ENCODE measurements at places on chromosomes 12 and 14.

- DNase-seq = no peak
Observed at GRCh38 chr12:57029457-57029856, 13.1 kb upstream of the TAC3 start.

DNA sequence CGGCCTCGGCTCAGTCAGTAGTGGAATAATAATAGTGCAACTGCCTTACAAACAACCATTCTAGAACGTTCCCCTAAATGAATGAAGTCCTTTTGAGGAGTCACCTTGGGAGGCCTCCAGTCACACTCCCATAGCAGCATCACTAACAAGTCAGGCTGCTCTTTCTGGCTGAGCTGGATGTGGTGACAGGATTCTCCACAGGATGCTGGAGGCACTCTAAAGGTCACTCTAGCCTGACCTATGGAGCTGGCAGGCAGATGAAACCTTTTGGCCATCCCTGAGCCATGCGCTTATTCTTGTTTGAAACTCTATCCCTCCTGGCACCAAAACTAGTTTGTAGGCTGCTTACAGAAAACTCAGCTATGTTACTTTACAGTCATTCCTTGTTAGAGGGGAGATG, 17.9 kb upstream of the TFCP2 start:
- no peak for DNase-seq

GRCh38 chr12:122724641-122725243, 5.9 kb downstream of the HCAR1 start:
- DNase-seq = no peak

- no peak for DNase-seq
Observed at GRCh38 chr14:77580964-77581505, 35.4 kb downstream of the SPTLC2 start.

GRCh38 chr12:33514893-33515292, 75.3 kb upstream of the SYT10 start:
- DNase-seq = no peak

DNA sequence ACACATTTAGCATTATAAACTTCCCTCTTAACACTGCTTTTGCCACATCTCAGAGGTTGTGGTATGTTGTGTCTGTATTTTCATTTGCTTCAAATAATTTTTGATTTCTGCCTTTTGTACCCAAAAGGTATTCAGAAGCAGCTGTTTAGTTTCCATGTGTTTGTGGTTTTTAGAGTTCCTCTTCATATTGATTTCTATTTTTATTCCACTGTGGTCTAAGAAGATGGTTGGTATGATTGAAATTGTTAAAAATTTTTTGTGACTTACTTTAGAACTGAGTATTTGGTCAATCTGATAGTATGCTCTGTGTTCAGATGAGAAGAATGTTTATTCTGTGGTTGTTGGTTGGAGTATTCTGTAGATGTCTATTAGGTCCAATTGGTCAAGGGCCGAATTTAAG, 76.4 kb downstream of the IFNG-AS1 start:
- no peak for DNase-seq

DNA sequence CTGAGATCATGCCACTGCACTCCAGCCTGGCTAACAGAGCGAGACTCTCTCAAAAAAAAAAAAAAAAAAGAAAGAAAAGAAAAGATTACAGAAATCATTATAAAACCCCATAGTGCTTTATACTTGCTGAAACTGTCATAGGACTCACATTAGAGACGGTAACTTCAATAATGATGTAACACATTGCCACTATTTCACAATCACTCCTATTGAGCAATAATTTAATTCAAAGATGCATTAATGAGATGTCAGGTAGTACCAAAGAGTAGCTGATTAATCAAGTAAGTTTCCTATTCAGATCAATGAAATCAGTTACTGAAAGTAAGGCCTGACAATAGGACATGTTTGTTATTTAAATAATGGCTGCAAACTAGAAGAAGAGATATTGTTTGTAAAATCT, 751.5 kb upstream of the ALG10B start:
- DNase-seq = no peak

DNA sequence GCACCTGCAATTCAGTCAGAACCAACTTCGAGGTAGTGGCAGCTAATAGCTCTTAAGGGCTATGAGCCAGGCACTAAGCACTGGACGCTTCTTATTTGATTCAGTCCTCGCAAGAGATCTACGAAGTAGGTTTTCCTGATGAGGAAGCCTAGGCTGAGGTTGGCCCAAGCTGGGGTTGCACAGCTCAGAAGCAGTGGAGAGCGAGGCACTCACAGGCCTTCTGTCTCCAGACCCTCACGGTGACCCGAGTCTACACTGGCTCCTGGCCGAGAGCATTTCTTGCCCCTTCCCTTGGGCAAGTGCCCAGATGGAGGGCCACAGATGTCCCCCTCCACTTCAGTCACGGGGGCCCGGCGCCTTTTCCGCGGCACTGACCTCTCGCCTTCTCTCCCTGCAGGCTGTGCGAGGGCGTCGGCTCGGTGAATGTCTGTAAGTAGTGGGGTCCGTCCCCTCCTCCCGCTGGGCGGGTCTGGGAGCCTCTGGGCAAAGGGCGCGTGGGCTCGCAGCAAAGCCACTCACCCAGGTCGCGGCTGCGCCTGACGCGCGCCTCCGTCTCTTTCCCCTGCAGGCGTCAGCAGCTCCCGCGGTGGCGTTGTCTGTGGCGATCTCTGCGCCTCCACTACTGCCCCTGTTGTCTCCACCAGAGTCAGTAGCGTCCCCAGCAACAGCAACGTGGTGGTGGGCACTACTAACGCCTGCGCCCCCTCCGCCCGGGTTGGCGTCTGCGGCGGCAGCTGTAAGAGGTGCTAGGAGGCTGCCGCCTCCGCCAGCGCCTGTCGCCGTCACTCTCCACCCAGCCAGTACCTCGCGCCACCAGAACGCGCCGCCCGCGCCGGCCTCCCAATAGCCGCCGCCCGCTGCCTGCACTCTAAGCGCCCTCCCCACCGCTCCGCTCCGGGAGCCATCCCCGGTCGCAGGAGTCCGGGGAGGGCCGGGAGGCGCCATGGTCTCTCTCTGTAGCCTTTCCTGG, 13.1 kb downstream of the KRT83 start:
- DNase-seq = peak; percentile 12

DNA sequence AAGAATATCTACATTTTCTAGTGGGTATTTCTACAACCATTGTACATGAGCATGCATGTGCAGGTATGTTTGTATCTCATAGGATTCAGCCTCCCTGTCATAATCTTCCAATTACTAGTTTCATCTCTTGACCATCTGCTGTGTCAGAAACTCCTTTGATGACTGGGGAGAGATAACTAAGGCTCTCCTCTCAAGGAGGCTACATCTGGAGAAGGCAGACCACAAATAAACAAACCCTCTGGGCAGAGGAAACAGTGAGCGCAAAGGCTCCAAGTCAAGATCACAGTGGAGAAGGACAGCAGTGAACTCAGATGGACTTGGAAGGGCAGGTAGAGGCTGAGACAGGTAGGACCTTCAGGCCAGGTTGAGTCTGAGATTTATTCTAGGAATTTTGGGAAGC, 166.4 kb downstream of the PELI2 start:
- DNase-seq = no peak

GRCh38 chr12:70971001-70971794, 50.7 kb upstream of the PTPRR start:
- DNase-seq = no peak

DNA sequence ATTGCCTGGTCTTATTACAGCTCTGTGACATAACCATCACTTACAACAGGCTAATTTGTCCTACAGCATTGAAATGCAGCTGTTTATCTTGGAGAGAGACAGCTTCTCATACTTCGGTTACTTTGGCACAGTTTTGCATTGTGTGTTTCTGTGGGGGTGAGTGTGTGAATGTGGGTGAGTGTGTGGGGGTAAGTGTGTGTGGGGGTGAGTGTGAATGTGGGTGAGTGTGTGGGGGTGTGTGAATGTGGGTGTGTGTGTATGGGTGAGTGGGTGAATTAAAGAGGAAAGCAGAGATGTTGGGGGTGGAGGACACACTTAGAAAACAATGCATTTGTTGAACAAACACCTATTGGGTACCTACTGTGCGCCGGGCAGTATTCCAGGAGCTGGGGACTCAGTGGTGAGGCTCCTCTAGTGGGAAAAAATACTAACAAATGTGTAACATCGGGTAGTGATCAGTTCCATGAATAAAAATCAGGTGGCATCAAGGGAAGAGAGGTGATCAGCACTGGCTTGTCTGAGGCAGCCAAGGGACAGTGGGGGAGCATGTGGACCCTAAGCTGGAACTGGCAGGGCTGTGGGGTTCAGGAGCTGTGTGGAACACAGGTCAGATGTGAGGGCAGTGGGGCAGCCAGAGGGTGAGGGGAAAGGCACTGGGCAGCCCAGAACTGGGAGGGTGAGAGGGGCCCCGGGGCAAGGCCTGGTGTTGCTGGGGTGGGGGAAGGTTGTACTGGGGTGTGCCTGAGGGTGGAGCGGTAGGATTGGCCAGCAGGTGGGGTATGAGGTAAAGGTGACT, 44.1 kb upstream of the AMN start:
- no peak for DNase-seq

- no peak for DNase-seq
Observed at GRCh38 chr12:94732367-94732990, 82.1 kb upstream of the TMCC3 start.

DNA sequence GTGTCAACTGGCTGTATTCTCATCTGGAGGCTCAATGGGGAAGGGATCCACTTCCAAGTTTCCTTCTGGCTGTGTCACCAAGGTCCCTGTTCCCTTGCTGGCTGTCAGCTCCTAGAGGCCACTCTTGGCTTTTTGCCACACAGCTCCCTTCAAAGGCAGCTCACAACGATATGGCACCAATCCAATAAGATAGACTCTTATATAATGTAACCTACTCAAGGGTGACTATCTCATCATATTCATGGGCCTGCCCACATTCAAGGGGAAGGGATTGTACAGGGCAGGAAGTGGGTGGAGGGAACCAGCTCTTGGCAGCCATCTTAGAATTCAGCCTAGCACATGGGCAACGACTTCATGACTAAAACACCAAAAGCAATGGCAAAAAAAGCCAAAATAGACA, 98.7 kb upstream of the PLXNC1 start:
- DNase-seq = no peak

DNA sequence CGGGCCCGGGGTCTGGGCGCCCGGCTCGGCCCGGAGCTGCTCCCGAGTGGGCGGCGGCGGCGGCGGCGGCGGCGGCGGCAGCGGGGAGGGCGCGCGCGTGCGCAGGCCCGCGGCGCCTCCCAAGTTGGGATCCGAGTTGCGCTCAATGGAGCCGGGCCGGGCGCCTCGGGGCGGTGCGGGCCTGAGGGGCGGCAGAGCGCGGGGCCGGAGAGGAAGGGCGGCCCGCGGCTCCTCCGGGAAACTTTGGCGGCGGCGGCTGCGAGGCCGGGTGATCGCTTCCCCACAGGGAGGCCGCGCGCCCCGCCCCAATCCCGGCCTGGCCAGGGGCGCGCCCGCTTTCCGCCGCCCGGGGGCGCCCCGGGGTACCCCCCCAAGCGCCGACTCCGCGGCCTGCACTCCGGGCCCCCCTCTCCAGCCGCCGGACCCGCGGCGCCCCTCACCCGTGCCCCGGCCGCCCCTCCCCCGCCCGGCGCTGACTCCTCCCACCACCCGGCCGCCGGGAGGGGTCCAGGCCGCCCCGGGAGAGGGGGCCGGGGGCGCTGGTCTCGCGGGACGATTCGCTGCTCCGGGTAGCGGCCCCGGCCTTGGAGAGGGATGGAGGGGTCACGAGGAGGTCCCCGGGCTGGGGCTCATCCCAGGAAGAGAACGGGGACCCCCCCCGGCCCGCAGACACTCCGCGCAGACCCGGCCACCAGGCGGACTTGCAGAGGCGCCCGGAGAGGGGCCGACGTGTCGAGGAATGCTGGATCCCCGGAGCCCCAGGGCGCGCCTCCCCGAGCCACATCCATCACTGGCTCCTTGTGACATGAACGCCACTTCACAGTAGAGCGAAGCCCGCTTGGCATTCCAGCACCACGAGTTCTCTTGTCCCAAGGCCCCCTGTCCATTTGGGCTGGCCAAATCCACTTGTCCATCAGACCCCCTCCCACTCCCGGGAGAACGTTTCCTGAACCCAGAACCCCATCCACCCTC, at the start of gene RILPL1:
RILPL1 (minus strand) TSS at position 48 of the 972 bp plus-strand sequence. CDS start 237 bp downstream, outside the sequence.
- no peak for DNase-seq

DNA sequence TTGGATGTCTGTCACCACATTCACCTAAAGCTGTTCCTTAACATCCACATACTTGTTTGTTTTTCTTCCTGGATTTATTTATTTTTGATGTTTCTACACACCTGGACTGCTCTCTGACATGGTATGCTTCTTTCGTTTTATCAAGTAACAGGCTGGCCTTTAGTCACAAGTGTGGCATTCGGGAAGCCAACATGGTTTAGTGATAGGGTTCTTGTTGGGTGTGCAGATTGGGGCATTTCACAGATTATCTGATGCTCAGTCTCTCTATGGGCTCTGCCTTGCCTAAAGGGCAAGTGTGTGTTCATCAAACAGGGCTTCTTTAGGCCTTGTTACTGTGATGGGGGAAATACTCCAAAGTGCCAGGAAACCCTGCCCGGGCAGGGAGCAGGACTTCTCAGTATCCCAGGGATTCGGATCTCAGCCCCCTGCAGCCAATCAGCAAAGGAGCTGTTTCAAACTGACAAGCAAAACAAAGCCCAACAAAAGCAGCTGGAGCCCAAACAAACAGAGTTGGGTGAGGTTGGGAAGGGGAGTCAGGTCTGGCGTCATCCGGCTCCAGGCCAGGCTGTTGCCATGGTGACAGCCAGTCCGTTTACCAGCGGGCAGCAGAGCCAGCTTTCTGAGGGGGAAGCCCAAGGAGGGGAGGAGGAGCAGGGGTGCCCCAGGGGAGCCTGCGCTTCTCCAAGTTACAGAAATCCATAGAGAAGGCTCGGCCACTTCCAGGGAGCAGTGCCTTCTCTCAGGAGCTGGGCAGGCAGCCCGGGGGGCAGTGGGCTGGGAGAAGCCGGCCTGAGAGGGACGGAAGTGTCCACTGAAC, 31.9 kb downstream of the FOS start:
- no peak for DNase-seq

DNA sequence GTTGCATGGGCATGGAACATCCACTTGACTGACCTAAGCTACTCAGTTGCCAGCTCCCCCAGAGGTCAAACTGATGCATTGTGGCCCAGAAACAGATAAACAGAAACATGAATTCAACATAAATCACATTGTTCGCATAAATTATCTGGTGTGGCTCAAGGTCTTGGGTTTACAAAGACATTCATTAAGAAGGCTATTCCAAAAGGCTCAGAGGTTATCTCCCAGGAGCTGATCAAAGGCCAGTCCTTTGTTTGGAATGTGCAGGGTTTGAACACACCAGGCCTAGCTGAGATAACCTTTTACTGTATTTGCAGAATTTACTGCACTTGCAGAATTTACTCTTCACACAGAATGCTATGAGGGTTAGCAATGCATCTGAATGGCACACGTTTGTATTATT, 96.4 kb upstream of the DCD start:
- no peak for DNase-seq

GRCh38 chr12:44708218-44708617, 167.9 kb downstream of the NELL2 start:
- DNase-seq = no peak

GRCh38 chr12:67651132-67651695, 2.7 kb downstream of the DYRK2 start:
- no peak for DNase-seq

- DNase-seq = peak; percentile 80
Observed at GRCh38 chr14:91418387-91419043, 895 bp upstream of the CCDC88C start.

GRCh38 chr12:18926188-18926587, 188.3 kb downstream of the CAPZA3 start:
- no peak for DNase-seq
